Kidney glomerular epithelial cell (primary cell): ENCODE measurements at places on chromosomes 11 and 22.

DNA sequence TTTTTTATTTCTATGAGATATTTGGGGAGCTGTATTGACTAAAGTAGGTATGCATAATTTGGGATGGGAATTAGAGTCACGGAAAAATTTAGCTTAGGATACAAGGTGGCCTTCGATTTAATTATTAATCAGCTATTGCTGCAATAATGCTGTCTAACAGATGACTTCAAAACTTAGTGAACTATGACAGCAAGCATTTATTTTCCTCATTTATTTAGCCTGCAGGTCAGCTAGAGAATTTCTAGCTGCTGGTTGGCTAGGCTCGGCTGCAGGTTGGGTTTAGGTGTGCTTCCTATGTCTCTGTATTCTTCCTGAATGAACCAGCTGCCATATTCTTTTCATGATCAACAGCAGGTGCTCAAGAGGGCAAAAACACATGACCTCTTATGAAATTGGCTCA lies 181.8 kb upstream of the RAG2 start:
- no peak for DNase-seq

- peak; percentile 88 for DNase-seq
Measured at GRCh38 chr11:119417726-119418540, 5.0 kb downstream of the THY1 start.

GRCh38 chr11:13324141-13324540 lies 46.6 kb downstream of the BMAL1 start:
- no peak for DNase-seq

- DNase-seq, result no peak
Measured at GRCh38 chr11:78080818-78081495, 1.3 kb upstream of the NDUFC2 start.

- peak; percentile 72 for DNase-seq
Measured at GRCh38 chr11:61602775-61603569, 22.1 kb upstream of the SYT7 start.

DNA sequence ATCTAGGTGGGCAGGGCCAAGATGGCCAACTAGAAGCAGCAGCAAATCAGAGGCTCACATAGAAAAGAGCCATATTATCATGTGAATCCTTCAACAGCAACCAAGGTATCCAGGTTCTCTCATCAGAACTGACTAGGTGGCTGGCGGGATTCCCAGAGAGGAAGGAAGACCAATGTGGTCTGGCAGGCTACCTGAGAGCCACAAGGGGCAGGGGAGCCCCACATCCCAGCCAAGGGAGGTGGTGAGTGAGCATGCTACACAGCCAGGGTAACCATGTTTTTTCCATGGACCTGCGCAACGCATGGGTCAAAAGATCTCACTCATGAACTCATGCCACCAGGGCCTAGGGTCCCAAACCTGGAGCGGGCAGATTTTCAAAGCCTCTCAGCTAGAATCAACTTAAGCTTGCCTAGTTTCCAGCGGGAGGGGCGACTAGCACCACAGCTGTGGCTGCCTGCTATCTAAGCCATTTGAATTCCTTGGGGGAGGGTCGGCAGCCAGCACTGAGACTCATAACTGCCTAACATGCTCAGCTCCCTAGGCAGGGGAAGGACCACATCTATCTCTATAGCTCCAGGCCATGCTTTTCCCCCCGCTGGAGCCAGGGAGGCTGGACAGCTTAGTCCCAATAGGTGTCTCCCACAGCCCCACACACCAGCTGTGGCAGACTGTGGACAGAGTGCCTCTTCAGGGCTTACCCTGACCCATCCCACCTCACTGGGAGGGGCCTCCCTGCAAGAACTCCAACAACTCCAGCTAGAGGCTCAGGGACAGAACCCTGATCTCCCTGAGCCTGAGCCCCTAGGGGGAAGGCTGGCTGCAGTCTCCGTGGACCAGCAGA lies 28.7 kb upstream of the CASP12 start:
- DNase-seq, result no peak

- no peak for DNase-seq
Measured at GRCh38 chr22:46866591-46866990, 104.1 kb downstream of the TBC1D22A start.

DNA sequence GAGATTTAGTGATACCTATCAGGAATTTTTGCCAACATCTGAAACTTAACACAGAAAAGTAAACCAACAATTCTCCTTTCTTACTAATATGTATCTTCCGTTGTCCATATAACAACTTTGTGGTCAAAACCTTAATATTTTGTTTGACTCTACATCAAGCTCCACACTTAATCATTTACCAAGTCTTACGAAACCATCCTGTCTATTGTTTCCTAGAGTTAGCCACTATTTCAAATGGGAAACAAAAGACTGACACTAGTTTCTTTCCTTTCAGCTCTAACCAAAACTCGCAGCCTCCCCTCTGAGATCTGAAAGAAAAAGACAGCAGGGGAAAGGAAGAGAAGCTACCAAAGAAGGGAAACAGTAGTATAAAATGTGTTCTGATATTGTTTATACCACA lies 26.5 kb upstream of the PRDM10 start:
- peak; percentile 48 for DNase-seq

GRCh38 chr11:119729951-119730613 lies 1.1 kb upstream of the NECTIN1 start:
- no peak for DNase-seq
